Right ventricle myocardium superior (tissue), 1 donor: ENCODE measurements at places on chromosomes 12 and 14. TPM values are rescaled to one million over a fixed set of nuclear protein-coding genes. Genes with fewer than 3 reads are reported as not detected.

- no peak for DNase-seq
Observed at GRCh38 chr12:24933694-24934407, 15.1 kb downstream of the BCAT1 start.

Gene KLRD1
- 1.6 TPM for total RNA-seq

DNA sequence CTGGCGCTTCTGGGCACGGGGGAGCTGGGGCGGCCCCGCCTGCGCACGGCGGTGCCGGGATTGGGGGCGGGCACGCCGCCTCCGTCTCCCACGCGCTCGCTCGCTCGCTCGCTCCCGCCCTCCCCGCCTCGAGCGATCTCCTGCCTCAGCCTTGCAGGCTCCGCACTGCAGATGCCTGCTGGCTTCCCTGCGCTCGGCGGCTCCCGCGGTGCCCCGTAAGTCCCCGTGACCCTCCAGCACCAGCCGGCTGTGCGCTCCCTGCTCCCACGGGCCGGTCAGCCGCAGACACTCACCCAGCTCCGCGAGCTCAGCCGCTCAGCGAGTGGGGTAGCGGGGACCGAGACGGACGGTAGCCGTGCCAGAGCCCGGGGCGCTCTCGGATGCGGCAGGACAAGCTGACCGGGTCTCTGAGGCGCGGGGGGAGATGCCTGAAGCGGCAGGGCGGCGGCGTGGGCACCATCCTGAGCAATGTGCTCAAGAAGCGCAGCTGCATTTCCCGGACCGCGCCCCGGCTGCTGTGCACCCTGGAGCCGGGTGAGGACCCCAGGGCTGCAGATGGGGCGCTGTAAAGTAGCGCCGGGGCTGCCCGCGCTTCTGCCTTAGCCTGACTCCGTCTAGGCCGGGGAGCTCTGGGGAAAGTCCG, at the start of gene TBC1D30:
Gene TBC1D30, plus strand, starts transcription at position 148 of the 643 bp plus-strand sequence. Its CDS starts 233 bp downstream, at position 381.
- peak; percentile 40 for DNase-seq

Gene DAO
- total RNA-seq = not detected

GRCh38 chr14:67523764-67524633, 9.1 kb upstream of the PLEKHH1 start:
- no peak for DNase-seq

GRCh38 chr12:69898236-69898635, 73.2 kb downstream of the MYRFL start:
- no peak for DNase-seq

DNA sequence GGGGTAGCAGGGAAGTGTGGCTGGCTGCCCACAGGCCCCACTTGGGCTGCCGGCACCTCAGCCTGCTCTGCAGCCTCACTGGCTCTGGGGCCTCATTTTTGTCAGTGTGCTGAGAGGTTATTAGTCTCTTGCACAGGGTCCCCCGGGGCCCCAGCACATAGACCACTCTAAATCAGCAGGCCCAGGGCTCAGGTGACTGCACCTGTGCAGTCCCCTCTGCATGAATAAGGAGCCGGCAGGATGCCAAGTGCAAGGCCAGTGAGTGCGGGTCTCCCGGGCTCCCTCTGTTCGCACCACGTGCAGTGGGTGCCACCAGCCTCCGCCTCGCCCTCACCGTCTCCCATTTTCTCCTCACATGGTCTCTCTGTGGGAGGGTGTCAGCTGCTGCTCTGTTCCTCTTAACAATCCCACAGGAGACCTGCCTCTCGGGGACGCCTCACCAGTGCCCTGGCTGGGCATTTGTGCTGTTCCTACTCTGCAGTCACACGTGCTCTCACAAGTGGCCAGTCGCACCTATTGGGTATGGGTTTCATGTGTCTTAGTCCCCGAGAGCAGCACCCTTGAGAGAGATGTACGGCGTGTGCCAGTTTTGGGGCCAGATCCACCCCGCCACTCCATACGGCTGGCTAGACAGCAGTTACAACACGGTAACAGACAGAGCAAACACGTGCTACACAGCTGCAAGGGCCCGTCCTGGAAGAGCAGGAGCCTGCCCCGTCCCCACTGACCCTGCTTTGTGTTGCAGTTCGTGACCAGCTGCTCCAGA, 40.4 kb downstream of the MMAB start:
- DNase-seq = no peak

Gene SLC25A47
- not detected for total RNA-seq

GRCh38 chr12:48796976-48797375, 8.1 kb upstream of the ADCY6 start:
- DNase-seq = no peak

GRCh38 chr12:14327711-14328110, 37.8 kb upstream of the ATF7IP start:
- DNase-seq = no peak

DNA sequence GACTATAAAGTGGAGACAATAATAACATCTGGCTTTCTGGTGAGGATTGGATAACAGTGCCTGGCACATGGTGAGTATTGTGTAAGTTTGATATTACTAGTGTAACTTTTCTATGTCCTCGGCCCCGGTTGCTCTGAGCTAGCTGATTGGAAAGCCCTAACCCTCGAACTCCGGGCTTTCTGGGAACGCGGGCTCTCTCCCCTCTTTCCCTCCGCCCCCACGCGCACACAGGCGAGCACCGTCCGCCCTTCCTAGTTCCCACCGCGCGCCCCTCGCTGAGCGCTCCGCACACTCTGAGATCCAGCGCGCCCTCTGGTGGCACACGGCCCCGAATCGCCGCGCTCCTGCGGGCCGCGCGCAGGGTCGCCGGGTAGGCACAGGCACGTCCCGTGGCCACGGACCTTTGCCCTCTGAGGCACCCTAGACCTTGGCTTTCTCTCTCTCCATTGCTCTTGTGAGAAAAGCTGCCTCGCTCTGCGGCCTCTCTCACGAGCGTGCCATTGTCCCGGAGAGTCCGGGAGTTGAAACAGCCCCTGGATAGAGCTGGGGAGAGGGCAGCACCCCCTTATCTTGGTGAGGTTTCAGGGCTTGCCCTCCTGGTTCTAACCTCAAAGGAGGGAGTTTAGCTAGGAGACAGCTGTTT, 23.2 kb upstream of the ESRRB start:
- DNase-seq = peak; percentile 79
